CD4-positive, CD25-positive, alpha-beta regulatory T cell (primary cell): ENCODE measurements at places on chromosomes 13 and 19. TPM values are rescaled to one million over a fixed set of nuclear protein-coding genes. Genes with fewer than 3 reads are reported as not detected.

The TMEM86B gene
- polyA plus RNA-seq: 0.25 TPM

The LIG4 gene
- polyA plus RNA-seq: 3.5 TPM

The UQCRFS1 gene
- 108 TPM for polyA plus RNA-seq

The CHST8 gene
- polyA plus RNA-seq: not detected

The KCNN4 gene
- 33.0 TPM for polyA plus RNA-seq

The KCNRG gene
- polyA plus RNA-seq: 0.25 TPM

DNA sequence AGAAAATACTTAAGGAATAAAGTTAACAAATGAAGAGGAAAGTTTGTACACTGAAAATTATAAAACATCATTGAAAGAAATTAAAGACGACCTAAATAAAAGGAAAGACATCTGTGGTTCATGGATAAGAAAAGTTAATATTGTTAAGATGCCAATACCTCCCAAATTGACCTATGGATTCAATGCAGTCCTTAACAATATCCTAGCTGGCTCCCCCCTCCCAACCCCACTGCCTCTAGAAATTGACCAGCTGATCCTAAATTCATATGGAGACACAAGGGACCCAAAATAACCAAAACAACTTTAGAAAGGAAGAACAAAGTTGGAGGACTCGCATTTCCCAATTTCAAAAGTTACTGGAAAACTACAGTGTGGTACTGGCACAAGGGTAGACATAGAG is 28.3 kb downstream of the ZNF45 start:
- DNase-seq: no peak

GRCh38 chr19:447816-448560 is 12.8 kb downstream of the SHC2 start:
- DNase-seq: no peak

- DNase-seq: no peak
These were observed 18.2 kb upstream of the PLAUR start for GRCh38 chr19:43688059-43688701.

DNA sequence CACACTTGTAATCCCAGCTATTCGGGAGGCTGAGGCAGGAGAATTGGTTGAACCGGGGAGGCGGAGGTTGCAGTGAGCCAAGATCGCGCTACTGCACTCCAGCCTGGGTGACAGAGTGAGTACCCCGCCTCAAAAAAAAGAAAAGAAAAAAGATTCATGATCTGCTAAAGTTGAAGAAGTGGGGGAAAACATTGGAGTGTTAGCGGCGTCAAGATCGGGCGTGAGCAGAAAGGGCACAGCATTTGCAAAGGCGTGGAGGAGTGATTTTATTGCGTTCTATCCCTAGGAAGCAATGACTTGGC is 874 bp upstream of the DNM2 start:
- no peak for DNase-seq

- no peak for DNase-seq
These were observed 9.1 kb downstream of the AP3D1 start for GRCh38 chr19:2142173-2142829.

DNA sequence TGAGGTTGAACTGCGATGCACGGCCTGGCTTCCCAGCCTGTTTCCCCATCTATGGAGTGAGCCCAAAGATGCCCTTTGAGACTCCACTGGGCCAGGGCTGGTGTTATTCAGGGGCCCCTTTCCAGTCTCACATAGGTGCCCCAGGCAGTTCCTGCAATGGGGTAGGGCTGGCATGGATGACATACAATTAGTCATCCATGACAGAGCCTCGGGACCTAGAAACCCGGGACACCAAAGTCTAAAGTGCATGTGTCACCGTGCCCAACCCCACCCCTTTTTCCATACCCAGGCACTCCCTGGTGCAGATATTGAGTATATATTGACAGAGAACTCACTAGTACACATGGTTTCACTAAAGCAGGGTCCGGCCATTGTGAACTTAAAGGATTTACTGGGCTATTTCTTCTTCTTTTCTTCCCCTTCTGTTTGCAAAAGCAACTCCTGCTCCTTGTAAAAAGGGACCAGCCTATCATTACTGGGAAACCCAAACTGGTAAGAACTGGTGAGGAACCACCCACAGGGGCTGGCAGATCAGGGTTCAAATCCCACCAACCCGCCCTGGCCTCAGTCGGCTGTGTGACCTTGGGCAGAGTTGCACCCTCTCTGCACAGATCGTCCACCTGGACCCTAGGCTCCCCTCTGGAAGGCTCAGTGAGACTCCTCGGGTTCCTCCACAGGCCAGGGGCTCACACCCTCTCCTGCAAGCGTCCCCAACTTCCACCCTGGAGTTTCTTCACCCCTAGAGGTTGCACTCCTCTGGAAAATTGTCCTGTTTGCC is 2.7 kb downstream of the B3GNT3 start:
- no peak for DNase-seq

- DNase-seq: no peak
These were observed 1491.9 kb downstream of the SLITRK5 start for GRCh38 chr13:89163096-89163495.

DNA sequence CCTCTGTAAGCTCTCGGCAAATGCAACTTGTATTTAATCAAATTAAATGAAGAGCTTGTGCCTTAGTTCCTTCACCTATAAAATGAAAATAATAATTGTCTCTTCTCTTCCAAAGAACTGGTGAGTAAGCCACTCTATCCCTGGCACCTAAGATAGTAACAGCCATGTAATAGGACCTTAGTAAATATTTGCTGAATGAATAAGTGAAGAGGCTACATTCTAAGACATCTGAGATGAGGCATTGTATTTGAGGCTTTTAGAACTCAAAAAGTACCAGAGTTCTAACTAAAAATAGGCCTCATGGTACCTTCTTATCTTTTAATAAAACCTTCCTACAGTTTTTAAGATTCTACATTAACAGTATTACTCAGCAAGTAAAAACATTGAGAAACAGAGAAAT is 17.3 kb upstream of the DCLK1 start:
- no peak for DNase-seq

- DNase-seq: no peak
These were observed 8.1 kb upstream of the ANGPTL4 start for GRCh38 chr19:8355631-8356402.

- no peak for DNase-seq
These were observed 16.0 kb upstream of the SEMA6B start for GRCh38 chr19:4575267-4576015.

DNA sequence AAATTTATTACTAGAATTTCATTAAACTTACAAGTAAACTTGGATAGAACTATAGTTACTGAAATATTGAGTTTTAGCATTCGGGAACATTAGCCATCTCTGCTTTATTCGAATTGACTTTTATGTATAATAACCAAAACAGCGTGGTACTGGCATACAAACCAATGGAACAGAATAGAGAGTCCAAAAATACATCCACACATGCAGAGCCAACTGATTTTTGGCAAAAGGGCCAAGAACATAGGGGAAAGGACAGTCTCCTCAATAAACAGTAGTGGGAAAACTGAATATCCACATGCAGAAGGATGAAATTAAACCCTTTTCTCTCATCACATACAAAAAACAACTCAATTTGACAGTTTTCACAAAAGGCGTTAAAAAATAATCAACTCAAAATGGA is 84.3 kb downstream of the EPSTI1 start:
- DNase-seq: no peak

- DNase-seq: no peak
These were observed 3.2 kb downstream of the SULT2A1 start for GRCh38 chr19:47882890-47883289.

DNA sequence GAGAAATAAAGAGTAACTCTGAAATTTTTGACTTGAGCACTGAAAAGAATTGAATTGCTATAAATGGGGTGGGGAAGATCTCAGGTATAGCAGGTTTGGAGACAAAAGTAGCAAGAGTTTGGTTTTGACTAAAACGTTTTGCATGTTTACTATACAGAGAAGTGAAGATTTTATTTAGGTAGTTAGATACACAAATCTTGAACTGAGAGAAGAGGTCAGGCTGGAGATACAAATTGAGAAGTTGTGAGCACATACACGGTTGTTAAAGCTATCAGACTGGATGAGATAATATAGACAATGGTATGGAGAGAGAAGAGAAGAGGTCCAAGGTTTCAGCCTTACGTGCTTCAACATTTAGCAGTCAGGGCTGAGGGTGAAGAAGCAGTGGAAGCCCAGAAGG is 420.9 kb downstream of the FOXO1 start:
- no peak for DNase-seq

DNA sequence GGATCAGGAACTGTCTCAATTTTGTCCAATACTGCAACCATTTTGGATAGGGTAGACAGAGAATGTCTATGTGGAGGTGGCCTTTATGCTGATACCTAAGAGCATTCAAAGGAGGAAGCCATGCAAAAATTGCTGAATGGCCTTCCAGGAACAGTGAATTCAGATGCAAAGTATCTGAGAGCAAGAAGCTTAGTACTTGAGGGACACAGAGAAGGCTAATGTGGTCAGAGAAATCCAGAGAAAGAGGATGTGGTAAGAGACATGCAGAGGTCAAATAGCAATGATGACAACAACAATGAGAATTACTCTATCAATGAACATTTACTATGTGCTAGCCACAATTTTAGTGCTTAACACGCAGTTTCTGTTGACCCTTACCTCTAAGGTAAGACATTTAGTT is 785.6 kb upstream of the KLHL1 start:
- no peak for DNase-seq

DNA sequence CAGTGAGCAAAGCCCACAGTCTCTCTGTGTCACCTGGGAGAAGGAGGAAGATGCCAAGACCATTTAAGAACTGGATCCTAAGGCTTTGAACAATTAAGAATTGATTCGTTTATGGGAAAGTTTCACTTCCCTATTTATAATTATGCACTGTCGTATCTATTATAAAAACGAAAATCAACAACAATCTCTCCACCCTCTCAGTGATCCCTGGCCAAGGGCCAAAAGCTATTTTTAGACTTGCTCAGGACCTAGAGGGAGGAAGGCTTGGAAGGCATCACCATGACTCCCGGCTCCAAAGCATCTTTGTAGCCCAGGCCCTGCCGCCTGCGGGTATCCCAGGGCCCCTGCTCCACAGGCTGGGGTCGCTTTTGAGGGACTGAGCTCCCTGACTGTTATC is 1.3 kb downstream of the RHPN2 start:
- no peak for DNase-seq

- no peak for DNase-seq
These were observed 136.4 kb downstream of the ZAR1L start for GRCh38 chr13:32178763-32179162.

- no peak for DNase-seq
These were observed at the start of gene SPACA7 for GRCh38 chr13:112376050-112376681. Gene SPACA7, plus strand, starts transcription at chr13:112376355. Its CDS starts 31 bp downstream, at chr13:112376386.
